ENCODE measurements at places on chromosomes 3 and 15.

DNA sequence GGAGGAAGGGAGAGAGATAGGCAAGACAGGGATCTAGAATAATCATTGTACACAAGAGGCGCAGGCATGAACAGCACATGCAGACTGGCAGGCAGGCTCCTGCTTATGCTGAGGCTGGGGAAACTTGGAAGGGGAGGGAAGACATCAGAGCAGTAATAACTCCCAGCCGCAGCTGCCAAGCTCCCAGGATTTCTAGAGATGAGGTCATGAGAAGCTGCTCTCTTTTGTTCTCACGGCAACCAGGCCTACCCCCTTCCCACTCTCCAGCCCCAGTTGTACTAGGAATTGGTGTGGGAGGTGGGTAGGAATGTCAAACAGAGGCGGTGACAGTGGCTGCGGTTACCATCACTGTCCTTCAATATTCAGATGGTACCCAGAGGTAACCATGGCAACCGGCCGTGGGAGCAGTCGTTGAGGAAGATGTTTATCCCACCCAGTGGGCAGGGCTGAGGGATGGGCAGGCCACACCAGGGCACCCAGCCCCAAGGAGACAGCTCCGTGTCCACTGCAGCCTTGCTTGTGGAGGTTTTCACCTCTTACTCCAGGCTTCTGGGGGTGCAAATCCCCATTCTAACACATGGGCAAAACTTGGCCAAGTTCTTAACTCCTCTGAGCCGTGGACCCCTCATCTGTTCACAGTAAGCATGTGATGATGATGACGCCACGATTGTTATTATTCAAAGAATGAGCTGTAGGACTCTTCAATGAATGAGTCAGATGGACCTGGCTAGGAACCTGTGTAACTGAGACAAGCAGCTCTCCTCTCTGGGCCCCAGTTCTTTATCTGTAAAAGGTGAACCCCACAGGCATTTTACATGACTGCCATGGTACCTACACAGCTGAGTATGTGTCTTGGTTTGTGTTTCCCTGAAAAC lies 360.8 kb upstream of the PROK2 start:
- no peak overlapping the region for H3K4me3 ChIP-seq
- H3K27me3 ChIP-seq: peaks cover 42% of the 10 kb centered on the region
- no peak overlapping the region for H3K27ac ChIP-seq
- peaks cover 26% of the 10 kb centered on the region for H3K4me1 ChIP-seq
- no peak for ATAC-seq

DNA sequence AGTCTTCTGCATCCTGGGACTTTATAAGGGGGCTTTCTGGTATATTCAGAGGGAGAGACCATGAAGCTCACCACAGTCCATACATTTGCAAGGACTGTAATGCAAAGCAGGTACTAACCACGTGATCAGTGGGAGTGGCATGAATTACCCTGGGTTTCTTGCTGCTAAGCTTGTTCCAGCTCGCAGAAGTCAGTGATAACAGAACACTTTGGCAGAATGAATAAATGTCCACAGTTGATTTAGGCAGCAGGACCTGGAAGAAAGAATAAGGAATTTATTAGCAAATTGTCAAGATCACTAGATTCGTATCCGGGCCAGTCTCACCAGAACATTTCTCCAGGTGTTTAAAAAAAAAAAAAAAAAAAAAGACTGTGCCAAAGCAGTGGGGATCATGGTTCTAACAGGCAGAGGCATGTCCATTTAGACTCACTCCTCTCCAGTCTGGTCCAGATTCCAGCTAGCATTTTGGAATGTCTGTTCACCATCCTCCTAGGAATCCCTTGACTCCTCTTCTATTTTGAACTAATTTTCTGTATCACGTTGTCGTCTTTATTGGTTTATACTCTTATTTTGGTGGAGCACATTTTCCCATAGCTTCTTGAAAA lies 24.5 kb downstream of the HHLA2 start:
- peaks cover 23% of the 10 kb centered on the region for H3K4me1 ChIP-seq
- peaks cover 2% of the 10 kb centered on the region for H3K36me3 ChIP-seq
- no peaks in the 10 kb centered on the region for H3K27me3 ChIP-seq
- no peak for ATAC-seq

DNA sequence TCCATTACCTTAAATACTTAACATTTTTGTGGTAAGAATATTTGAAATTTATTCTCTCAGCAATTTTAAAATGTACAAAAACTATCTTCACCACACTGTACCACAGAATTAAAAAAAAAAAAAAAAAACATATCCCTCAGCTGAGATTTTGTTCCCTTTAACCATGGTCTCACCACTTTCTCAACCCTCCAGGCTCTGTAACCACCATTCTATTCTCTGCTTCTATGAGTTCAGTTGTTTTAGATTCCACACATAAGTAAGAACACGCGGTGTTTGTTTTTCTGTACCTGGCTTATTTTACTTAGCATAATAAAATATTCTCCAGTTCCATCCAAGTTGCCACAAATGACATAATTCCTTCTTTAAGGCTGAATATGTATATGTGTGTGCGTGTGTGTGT lies 41.5 kb downstream of the CSNK1G1 start:
- no peak overlapping the region for H3K27ac ChIP-seq
- ATAC-seq: no peak
- no peaks in the 10 kb centered on the region for H3K27me3 ChIP-seq
- H3K36me3 ChIP-seq: peaks cover under 1% of the 10 kb centered on the region

- H3K4me1 ChIP-seq: no peaks in the 10 kb centered on the region
- no peak for ATAC-seq
- H3K4me3 ChIP-seq: no peak overlapping the region
- H3K36me3 ChIP-seq: no peaks in the 10 kb centered on the region
- peaks cover 45% of the 10 kb centered on the region for H3K27me3 ChIP-seq
- no peak overlapping the region for H3K27ac ChIP-seq
Observed at GRCh38 chr15:48834756-48835155, 23.9 kb upstream of the CEP152 start.

GRCh38 chr3:157329551-157329950 lies 107.1 kb upstream of the PTX3 start:
- no peak overlapping the region for H3K4me3 ChIP-seq
- no peaks in the 10 kb centered on the region for H3K36me3 ChIP-seq
- H3K4me1 ChIP-seq: no peaks in the 10 kb centered on the region
- no peak for ATAC-seq
- no peak overlapping the region for H3K27ac ChIP-seq

- H3K4me1 ChIP-seq: peaks cover 67% of the 10 kb centered on the region
- ATAC-seq: no peak
- peak overlapping the region; percentile 39 for H3K4me3 ChIP-seq
Observed at GRCh38 chr3:195128255-195129071, 142.5 kb downstream of the XXYLT1 start.

- H3K27me3 ChIP-seq: no peaks in the 10 kb centered on the region
- H3K36me3 ChIP-seq: peaks cover 4% of the 10 kb centered on the region
- H3K4me3 ChIP-seq: peak overlapping the region; percentile 81
- ATAC-seq: peak; percentile 35
Observed at GRCh38 chr15:94231723-94232468, 535 bp downstream of the MCTP2 start.

DNA sequence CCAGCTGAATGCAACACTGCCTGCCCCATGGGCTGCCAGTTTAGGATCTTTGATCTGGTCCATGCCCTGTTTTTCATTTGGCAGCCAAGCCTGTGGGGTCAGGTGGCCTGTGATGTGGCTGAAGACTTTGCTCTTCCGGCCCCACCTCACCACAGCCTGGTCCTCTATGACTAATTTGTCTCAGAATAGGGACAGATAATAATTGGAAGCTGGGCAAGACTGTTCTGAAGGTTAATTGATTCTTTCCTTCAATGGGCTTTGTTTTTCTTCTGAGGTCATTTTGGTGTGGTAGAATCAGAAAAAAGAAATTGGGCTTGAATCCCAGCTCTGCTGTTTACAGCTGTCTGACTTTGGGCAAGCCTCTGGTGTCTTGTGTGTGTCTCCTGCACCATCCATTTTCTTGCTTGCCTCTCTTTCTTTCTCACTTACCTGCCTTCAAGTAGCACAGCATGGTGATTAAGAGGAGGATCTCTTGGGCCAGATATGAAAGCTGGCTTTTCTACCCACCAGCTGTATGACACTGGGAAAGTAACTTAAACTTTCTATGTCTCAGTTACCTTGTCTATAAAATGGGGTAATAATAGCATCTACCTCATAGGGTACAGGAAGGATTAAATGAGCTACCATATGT lies 24.2 kb downstream of the ABHD2 start:
- no peaks in the 10 kb centered on the region for H3K27me3 ChIP-seq
- no peak overlapping the region for H3K4me3 ChIP-seq
- no peak overlapping the region for H3K27ac ChIP-seq

DNA sequence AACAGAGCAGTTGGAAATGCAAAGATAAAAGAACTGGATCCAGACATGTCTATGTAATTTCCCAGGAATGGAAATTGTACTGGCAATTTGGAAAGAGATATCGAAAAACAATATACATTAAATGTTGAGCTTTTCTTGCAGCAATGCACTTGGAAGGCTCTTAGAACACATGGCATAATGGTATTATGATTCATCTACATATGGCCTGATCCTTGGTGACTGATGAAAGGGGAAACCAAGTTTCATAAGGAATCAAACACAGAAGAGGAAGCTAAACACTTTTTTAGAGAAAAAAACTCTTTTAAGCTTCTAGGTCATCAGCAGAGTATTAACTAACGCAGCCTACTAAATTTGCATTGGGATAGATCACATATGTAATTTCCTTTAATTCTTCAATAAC lies 12.4 kb upstream of the GREM1 start:
- H3K27ac ChIP-seq: no peak overlapping the region
- no peaks in the 10 kb centered on the region for H3K4me1 ChIP-seq
- H3K4me3 ChIP-seq: no peak overlapping the region
- ATAC-seq: no peak
- peaks cover 43% of the 10 kb centered on the region for H3K27me3 ChIP-seq
- no peaks in the 10 kb centered on the region for H3K36me3 ChIP-seq

DNA sequence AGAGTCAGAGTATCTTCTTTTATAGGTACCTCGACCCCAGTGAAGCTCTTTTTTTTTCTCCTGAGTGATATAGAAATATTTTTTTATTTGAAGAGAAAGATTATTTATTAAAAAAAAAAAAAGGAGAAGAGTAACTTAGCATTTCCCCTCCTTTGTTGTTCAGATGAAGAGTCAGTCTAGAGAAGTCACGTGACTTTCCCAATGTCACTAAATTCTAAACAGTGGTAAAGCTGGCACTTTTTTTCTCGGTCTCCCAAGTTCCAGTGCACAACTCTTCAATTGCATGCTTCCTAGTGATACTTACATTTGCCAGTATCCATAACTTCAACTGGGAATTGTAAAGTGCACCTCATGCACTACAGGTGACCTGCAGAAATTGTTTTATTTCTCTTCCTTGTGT lies 448.7 kb downstream of the LPP start:
- H3K4me3 ChIP-seq: no peak overlapping the region
- H3K36me3 ChIP-seq: peaks cover 5% of the 10 kb centered on the region
- peaks cover 17% of the 10 kb centered on the region for H3K4me1 ChIP-seq
- no peak for ATAC-seq
- no peaks in the 10 kb centered on the region for H3K27me3 ChIP-seq

- no peaks in the 10 kb centered on the region for H3K36me3 ChIP-seq
- no peak for ATAC-seq
- H3K27me3 ChIP-seq: no peaks in the 10 kb centered on the region
- peaks cover 16% of the 10 kb centered on the region for H3K4me1 ChIP-seq
- H3K27ac ChIP-seq: no peak overlapping the region
- no peak overlapping the region for H3K4me3 ChIP-seq
Observed at GRCh38 chr3:102087236-102087635, 237.9 kb downstream of the NFKBIZ start.

DNA sequence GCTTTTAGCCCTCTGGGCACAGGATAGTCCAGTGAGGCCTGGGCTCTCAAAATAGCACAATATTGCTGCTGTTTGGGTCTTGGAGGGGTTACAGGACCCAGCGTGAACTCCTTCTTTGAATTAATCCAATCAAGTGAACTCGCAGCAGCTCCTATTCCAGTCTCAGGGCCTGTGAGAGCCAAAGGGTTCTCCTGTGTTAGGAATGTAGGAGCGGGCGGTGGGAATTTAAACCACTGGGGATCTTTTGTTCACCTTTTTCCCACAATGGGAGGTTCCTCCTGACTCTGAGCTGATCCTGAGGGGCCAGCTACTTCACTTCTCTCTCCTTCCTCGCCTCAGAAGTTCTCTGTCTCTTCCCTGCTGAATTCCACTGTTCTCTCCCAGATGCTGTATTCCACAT lies 504.0 kb downstream of the UNC13C start:
- H3K36me3 ChIP-seq: no peaks in the 10 kb centered on the region
- ATAC-seq: no peak
- H3K27ac ChIP-seq: no peak overlapping the region
- no peaks in the 10 kb centered on the region for H3K27me3 ChIP-seq
- no peak overlapping the region for H3K4me3 ChIP-seq
- no peaks in the 10 kb centered on the region for H3K4me1 ChIP-seq
